Cardiac fibroblast (primary cell): ENCODE measurements at places on chromosomes 11 and 22.

DNA sequence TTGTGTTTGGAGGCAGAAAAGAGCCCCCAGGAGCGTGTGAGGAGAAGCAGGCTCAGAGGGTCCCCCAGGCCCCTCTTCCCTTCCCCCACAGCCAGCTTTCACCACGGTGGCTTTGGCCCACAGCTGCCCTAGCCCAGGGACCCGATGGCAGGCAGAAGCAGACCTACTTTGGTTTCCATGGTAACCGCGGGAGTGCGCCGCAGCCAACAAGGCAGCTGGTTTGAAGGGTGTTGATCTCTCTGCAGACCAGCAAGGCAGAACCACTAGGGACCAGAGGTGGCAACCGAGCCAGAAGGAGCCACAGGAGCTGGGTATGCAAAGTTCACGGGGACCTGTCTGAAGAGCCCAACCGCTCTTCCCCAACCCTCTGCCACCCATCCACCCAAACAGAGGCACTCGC is 69.4 kb downstream of the BUD13 start:
- DNase-seq, result peak; percentile 25

DNA sequence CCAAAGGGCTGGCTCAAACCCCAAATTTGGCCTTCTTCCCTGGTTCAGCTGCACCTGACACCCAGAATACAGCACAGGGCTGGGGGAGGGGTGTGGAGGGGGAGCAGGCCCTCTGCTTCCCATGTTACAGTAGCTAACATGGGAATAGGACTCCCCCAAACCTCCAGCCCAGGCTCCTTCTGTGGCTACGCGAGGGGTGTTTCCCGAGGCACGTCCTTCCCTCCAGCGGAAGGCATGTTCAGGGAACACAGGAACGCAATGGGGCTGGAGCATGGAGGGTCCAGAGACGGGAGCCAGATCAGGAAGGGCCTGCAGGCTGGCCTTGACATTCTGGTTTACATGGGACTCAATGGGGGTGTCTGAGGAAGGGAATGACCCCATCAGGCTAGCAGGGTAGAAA is 11.8 kb upstream of the IGLL1 start:
- DNase-seq, result no peak

- peak; percentile 17 for DNase-seq
These were observed 168.6 kb upstream of the UBASH3B start for GRCh38 chr11:122486793-122487495.

- DNase-seq, result no peak
These were observed 88.1 kb downstream of the TP53I11 start for GRCh38 chr11:44862558-44863101.

DNA sequence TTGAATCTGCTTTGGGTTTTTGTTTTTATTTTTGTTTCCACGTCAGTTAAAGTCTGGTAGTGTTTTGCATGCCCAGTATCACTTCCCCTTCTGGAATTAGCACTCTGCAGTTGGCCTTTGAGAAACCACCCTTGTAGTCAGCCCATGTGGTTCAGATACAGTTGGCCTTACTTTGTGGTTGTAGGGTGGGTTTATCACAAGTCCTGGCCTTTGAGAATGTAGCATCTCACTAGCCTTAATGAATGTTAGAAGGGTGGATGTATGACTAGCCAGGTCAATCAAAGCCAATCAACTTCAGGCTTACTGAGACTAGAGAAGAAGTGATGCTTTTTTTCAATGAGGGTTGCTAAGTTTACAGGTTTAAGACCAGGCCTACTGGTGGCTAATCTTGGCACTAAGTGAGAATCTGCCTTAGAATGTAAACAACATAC is 19.8 kb downstream of the ARL14EP start:
- DNase-seq, result no peak

- no peak for DNase-seq
These were observed 106.4 kb downstream of the ARHGAP42 start for GRCh38 chr11:100793525-100793924.

DNA sequence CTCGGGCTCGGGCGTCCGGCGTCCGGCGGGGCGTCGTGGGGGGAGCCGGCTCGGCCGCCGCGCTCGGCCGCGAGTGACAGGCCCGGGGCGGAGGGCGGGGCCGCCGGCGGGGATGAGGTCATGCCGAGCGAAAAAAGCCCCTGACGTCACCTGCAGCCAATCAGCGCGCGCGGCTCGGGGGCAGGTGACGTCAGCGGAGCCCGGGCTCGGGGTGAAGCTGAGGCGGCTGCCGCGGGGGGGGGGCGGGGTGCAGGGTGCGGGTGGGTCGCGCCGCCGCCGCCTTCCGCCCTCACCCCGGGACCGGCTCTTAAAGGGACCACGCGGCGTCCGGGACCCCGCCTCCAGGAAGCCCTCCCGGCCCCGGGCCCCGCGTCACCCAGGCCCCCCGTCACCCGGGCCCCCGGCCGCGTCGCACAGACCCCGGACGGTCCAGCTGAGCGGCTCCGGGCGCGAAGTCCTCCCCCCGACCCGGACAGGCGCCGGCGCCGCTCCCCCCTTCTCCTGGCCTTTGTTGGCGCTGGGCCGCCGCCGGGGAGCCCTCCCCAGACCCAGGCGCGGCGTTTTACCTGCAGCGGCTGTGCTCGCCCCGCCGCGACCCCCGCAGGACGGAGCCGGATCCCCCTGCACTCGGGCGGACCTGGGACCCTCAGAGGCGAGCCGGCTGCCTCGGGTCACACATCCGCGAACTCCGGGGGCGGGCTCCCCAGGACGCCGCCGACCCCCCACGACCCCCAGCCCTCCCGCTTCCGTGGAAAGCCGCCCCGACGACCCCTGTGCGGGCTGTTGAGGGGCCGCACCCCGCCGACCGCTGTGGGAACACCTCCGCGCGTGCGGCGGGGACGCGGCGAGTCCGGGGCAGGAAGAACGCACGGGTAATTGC is at the start of gene DUSP8:
Gene DUSP8 (minus strand): TSS at position 75 of the 880 bp plus-strand sequence. CDS start 6,445 bp downstream, outside the sequence.
- DNase-seq, result peak; percentile 80

DNA sequence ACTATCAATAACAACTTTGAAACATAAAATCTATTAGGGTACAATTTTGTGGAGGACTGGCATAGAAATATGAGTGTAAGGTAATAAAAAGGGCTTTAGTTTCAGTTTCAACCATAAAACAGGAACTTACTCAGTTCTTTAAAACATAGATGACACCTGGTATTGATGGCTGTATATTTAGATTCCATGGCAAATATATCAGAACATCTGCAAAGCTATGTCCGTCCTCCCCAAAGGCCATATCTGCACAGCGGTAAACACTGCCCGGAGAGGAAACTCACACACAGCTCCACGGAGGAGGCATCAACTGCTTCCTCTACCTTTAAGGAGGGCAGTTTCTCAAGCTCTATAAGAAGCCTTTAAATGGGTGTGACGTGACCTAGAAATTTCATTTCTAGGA is 993.3 kb downstream of the BRD1 start:
- DNase-seq, result no peak

- no peak for DNase-seq
These were observed 67.5 kb downstream of the PLEKHA7 start for GRCh38 chr11:16946477-16947282.
